ENCODE measurements at places on chromosomes 2 and 18.
A peak's percentile ranks its signal among the peaks of the same experiment; 100 is the strongest.

DNA sequence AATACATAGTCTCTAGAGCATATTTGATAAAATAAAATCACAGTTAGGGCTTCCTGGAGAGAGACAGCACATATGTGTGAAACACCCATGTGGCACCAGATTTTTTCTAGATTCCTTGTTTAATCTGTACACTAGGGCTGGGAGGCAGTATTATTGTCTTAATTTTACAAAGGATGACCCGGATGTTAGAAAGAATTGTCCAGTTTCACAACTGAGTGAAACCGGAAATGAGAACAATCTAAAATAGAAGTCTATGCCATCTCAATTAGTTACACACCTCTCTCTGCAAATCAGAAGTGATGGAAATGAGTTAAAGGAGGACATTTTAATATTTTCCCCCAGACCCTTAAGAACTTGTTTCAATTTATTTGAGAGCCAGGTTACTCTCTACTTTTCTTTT, 463.7 kb upstream of the DSEL start:
- DNase-seq = no peak

DNA sequence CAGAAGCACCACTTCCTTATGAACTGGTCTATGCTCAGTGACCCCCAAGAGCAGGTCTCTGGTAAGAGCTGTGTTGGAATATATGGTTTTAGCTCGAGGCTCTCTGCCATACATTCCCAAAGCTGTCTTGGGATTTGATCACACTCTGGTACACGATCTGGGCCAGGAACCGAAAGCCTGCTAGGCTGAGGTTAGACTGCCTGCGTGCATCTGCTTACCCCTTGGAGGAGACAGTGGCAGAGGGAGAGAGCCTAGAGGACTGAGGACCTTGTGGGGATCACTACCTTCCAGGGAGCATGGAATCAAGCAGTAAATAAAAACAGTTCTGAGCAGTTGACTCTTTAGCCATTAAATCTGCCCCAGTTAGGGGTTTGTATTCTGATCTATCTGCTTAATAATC, 63.7 kb downstream of the ZNF532 start:
- DNase-seq = no peak

GRCh38 chr2:205637320-205637602, 45.0 kb upstream of the NRP2 start:
- DNase-seq = no peak

DNA sequence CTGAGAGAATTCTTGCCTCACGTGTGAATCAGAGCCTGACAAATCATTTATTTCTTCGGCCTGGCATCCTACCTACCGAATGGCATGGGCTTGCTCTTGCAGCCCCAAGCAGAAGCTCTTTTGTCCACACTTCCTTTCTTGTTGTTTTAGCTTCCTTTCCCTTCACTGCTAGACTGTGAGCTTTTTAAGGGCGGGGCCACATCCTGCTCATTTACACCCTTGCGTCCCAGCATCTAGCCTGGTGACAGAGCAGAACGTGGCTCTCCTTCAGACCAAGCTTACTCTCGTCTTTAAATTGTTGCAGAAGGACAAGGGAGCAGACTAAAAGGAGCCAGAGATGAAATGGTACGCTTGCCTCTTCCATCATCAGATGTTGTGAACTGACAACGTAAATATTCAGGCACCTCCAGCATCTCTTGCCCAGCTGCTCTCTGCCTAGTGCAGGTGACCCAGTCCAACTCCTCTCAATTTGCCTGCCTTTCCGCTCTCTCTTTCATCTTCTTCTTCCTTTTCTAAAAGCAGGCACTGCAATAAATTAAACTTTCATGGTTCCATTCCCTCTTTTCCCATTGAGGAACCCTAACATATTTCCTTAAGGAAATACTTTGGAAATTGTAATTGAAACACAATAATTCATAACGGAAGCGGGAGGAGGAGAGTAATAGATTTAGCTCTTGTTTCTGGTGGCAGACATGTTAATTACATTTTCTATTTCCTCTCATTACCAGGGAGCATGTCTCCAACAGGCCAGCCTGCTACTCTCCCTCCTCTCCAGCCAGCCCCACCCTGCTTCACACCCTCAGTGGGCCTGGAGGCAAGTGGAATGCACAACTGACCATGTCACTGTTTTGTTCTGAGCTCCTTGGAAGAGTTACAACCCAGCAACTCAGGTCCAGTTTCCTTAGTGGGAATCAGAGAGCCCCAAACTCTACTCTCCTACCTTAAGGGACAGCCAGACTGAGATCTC, 228.1 kb upstream of the TRIB2 start:
- peak; percentile 15 for DNase-seq

DNA sequence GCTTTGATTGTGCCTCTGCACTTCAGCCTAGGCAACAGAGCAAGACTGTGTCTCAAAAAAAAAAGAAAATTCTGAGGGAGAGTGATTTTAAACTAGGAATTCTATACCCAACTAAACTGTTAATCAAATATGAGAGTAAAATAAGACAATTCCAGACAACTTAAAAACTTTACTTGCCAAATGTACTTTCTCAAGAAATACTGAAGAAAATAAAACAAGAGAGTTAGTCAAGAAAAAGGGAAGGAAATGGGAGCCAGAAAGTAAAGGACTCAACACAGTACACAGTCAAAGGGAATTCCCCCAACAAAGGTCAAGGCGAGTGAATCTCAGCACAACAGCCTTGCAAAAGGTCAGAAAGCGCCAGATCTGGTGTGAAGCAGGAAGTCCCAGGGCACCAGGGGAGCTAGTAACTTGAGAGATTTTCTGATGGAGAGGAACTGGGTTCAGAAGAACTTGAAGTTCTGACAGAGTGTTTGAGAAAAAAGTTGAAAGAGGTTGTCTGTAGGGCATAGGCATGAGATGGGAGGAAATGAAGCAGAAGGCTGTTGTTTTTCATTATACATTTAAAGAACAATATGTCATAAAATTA, 22.6 kb upstream of the TBC1D8 start:
- DNase-seq = peak; percentile 13

- no peak for DNase-seq
Observed at GRCh38 chr18:48750485-48751175, 200.1 kb downstream of the SMAD7 start.

GRCh38 chr2:1234731-1235308, 178.4 kb upstream of the TPO start:
- DNase-seq = no peak

GRCh38 chr2:101464841-101465240, 10.1 kb downstream of the RFX8 start:
- DNase-seq = no peak

DNA sequence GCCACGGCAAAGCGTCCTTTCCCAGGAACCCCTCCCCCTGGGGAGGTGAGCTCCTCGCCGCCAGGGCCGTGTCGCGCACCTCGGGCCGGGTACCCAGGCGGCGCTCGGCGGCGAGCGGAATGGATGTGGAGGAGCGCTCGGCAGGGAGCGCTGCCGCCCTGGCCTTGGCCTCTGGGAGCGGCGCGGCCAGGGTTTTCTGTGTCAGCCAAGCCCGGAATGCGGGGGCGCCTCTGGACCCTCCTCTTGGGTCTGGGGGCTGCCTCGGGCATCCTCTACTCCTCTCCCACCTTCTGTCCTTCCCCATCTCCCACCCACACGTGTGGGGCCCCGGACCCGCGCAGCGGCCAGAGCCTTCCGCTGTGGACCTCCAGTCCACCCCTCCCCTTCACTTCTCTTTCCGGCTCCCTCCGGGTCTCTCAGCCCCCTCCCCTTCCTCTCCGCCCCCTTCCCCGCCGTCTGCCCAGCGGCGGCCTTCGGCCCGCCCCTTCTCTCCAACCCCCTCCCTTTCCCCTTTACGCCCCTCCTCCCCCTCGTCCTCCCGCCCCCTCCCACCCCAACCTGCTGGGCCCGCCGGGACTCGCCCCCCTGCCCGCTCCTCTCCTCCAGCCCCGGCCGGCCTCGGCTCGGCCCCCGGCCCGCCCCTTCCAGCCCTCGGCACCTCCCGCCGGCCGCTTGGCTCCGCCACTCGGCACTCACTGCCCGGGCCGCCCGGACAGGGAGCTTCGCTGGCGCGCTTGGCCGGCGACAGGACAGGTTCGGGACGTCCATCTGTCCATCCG, at the start of gene MERTK:
Gene MERTK, plus strand, starts transcription at position 684 of the 779 bp plus-strand sequence. CDS start 129 bp downstream, outside the sequence.
- DNase-seq = no peak

DNA sequence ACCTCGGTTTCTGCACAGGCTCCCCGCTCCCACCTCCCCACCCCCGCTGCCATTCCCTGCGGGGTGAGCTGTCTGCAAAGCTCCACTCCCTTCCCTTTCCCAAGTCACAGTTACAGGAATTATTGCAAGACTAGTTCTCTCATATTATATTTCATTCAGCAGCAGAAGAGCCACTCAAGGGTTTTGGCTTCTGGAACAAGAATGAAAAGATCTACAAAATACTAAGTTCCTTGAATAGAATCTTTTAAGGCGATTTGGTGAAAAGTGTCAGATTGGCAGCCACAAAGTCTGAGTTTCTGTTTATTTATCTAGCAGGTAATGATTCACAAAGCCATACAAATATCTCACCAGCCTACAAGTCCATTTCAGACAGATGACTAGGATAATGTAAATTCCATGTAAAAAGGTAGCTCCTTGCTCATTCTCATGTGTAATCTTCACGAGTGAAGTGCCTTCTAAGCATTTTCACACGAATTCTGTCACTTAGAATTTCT, 221.9 kb upstream of the RBBP8 start:
- DNase-seq = no peak

- no peak for DNase-seq
Observed at GRCh38 chr18:43013486-43013885, 102.0 kb downstream of the RIT2 start.

DNA sequence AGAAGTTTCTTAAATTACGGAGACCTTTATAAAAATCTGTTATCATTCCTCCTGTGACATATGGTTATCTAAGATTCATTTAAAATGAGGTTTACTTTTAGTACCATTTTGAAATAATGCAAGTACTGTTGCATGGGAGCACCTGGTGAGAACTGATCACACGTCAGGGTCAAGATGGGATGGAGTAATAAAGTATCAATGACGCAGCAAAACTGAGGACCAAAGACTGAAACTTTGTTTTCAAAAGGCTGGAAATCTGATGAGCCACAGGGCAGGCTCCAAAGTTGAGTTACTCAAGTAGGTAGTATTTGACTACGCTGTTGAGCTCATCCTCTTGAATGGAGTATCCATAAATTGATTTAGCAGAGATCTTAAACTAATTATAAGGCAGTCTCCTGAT, 411.9 kb upstream of the ZNF804A start:
- DNase-seq = no peak

- no peak for DNase-seq
Observed at GRCh38 chr18:26482569-26482968, 65.8 kb downstream of the KCTD1 start.

GRCh38 chr2:107584577-107584976, 242.1 kb upstream of the RGPD4 start:
- no peak for DNase-seq

DNA sequence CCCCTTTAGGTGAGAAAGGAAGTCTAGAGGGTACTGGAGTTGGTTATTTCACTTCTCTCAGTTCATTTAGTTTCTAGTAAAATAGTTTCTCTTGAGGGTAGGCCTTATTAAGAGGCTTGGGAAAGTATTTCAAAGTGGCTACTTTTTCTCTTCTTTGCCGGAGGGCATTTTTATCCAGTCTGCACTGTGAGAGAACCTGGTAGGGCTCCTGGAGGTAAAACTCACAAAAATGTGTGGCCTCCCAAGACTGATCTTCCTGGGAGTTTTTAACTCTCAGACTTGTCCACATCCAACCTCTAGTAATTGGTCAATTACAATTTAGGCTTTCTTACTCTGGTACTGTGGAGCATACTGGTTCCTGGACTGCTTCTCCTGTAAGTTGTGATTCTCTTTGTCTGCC, 28.0 kb downstream of the EHBP1 start:
- no peak for DNase-seq

GRCh38 chr2:155250800-155251199, 552.3 kb downstream of the KCNJ3 start:
- DNase-seq = no peak

DNA sequence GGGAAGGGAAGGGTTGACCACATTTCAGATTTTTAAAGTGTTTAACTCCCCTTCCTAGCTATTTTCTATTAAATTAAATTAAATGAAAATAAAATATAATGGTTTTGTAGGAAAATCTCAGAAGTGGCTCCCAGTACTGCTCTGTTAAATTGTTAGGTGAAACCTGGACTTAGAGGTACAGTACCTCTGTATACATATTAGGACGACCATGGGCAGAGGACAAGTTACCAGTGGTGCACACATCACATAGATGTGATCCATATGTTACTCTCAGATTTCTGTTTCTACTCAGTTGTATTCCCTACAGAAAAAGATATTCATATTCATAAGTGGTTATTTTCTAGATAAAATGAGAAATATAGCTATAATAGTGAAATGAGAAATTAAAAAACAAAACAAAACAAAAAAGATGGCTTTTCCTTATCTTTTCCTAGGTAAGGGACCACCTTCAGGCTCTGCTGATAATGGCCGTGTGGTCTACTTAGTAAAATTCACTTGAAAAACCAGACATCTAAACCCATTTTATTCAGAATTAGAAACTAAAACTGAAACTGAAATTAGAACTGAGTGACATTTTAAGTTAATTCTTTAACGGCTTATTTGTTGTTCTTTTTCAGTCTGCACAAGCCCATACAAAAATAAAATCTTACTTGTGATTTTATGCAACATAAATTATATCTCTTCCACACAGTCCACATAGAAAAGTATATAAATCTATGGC, 832.5 kb upstream of the CHAC2 start:
- no peak for DNase-seq

DNA sequence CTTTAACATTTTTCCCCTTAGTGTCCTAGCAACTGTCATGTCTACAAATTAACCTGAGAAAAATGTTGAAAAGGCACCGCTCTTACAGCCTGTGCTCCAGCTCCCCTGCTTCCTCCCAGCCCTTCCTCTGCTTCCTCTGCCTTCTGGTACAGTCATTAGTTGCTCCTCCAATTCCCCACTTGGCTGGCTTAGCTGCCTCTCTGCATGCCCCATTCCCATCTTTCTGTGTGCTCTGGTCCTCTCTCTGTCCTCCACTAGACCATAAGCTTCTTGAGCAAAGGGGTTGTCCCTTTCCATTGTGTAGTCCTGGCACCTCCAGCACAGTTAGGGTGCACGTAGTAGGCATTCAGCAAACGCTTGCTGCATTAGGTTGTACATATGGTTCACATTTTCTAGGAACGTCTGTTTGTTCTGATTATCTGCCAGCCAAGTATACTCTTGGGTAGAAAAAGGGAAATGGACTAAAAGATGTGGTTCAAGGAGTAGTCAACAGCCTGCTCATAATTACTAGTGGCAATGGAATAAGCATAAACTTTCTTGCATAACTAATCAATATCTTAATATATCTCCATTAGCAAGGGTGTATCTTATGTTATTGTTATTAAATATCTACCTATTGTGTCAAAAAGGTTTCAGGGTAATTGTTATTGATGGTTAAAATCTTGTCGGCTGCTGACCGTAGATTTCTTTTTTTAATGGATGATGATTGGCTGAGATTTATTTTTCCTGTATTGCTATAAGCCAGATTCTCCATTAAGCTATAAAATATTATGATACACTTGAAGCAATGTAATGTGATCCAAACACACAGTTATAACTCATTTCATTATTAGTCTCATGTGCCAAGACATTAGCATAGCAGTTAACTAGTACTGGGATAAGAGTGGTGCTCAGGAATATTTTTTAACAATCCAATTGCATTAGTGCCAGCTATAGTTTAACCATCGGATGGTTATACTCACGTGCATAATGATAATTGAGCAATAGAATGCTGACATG, 340.1 kb downstream of the SLC4A3 start:
- no peak for DNase-seq

GRCh38 chr2:116510117-116510671, 1304.3 kb upstream of the DDX18 start:
- DNase-seq = no peak

- DNase-seq = peak; percentile 56
Observed at GRCh38 chr2:46062637-46063412, 234.4 kb upstream of the EPAS1 start.

GRCh38 chr18:10530002-10530401, 4.2 kb downstream of the NAPG start:
- no peak for DNase-seq

- DNase-seq = no peak
Observed at GRCh38 chr2:214244847-214245246, 166.0 kb upstream of the VWC2L start.
